NCI-H524 treated with DMSO at 0.1 percent for 48 hours (cell line): ENCODE measurements at places on chromosomes 12 and 14.

DNA sequence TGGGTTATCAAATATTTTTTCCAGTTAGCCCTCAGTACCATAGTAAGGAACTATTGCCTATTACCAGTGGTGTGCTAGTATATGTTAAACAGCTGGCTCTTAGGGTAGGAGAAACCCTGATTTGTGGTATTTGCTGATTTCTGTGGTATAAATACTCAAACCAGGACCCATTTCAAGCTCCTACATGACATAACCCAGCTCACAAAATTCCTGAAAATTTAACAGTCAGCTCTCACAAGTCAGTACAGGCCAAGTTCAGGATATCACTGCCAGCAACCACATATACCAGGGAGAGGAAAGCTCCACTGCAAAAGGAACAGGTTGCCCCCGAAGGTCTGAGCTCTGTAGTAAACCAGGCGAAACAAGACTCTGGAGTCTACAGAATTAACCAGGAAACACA is 315.3 kb downstream of the NOVA1 start:
- DNase-seq, result no peak

GRCh38 chr14:81434230-81434629 is 34.1 kb upstream of the STON2 start:
- no peak for DNase-seq

GRCh38 chr12:46773586-46774321 is 52.0 kb downstream of the SLC38A4 start:
- DNase-seq, result no peak

- peak; percentile 25 for DNase-seq
These were observed 73.9 kb downstream of the VEZT start for GRCh38 chr12:95291501-95291900.

DNA sequence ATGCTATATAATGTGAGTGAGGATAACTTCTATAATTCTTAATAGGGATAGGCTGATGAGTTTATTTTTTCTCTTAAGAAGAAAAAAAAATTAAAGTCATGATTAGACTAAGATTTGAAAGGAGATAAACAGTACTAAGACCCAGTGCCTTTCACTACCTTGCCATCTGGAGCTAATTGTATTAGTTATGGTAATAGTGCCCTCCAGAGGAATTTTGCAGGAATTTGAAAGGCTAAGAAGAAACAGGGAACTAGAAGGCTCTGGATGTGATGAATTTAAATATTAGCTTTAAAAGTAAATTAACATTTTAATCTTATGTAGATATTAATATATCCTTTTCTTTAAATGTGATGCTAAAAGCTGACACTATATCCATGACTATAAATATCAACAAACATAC is 36.6 kb upstream of the PIK3C2G start:
- DNase-seq, result no peak

DNA sequence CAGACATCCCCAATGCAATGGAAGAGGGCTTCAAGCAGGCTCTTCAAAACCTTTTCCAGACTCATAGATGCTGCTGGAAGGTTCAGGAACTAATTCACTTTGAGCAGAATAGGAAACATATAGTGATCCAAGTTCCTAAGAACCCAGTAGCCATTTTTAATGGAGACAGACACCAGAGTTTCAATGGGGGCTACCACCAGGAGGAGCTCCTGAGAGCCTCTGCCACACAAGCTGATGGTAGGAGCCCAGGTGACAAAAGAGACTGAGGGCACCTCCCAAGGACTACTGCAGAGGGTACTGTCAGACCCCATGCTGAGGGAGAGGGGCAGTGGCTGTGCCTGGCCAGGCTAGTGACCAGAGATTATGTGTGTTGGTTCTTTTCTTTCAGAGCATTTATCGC is 45.9 kb downstream of the IFNG start:
- DNase-seq, result no peak

- DNase-seq, result no peak
These were observed 381.2 kb downstream of the BCL11B start for GRCh38 chr14:98890556-98891340.
